ENCODE measurements at places on chromosomes 3 and 15.
A peak's percentile ranks its signal among the peaks of the same experiment; 100 is the strongest.

DNA sequence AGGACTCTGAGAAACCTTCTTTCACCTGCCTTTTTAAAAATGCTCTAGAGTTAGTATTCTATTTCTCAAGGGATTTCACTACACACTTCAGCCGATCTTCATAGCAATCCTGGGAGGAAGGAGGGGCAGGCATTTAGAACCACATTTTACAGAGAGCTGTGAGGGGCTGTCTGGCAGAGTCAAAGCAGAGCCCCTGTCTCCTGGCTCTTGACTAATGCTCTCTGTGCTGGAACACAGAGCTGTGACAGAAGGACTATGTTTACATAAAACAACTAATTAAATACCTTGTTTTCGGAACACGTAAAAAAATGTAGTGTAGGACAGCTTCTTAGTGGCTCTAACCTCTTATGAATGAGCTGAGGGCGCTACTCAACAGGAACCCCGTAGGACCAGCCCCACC lies 7.6 kb upstream of the SPTBN5 start:
- no peak for DNase-seq

GRCh38 chr3:58025837-58026569 lies 17.8 kb downstream of the FLNB start:
- DNase-seq = no peak

- DNase-seq = peak; percentile 32
These were observed 140.1 kb downstream of the SMAD6 start for GRCh38 chr15:66841953-66842681.

DNA sequence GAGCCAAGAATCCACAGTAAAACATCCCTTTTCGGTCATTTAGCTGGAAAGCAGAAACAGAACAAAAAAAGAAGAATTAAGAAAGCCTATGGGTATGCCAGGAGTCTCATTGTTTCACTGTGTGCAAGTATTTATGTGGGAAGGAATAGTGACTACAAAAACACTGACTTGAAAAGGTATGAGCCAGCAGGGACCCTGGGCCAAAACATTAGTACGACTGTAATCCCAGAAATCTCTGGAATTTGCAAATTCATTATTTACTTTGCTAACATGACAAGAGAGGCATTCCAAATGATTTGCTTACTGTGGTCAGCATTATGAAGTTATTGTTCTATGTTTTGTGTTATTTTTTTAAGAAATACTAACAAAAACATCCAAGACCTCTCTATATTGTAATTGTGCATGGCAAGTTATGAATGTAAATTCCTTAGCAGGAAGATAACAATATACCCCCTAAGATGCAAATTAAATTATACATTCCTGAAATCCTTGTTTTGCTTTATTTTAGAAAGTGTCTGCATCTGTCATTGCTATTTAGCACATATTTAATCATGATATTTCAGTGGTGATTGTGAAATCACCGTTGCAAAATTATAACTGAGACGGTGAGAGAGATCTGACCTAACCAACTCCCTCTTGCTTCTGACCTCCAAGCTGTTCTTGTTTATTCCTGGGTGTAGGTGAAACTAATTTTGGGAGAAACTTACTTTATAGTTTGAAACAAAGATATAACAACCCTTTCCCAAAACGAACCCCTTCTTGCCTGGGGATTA lies 299.2 kb downstream of the ZPLD1 start:
- no peak for DNase-seq

GRCh38 chr3:51712511-51712931 lies 5.7 kb downstream of the GRM2 start:
- DNase-seq = no peak

DNA sequence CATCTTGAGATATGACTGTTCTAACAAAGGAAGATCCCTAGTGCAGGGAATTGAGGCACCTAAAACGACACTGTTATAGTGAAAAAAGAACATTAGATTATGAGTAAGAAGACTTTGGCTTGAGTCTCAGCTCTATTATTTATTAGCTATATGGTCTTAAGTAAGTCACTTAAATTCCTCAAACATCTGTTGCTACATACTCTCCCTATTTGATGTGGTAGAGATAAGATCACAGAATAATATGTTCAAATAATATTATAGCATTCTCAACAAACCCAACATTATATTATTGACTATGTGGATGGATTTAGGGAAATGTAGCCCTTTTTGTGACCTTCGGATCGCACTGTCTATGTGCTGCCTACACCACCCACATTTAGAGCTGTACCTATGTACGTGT lies 136.9 kb downstream of the P2RY1 start:
- no peak for DNase-seq

GRCh38 chr3:30077746-30078145 lies 528.7 kb upstream of the TGFBR2 start:
- no peak for DNase-seq

DNA sequence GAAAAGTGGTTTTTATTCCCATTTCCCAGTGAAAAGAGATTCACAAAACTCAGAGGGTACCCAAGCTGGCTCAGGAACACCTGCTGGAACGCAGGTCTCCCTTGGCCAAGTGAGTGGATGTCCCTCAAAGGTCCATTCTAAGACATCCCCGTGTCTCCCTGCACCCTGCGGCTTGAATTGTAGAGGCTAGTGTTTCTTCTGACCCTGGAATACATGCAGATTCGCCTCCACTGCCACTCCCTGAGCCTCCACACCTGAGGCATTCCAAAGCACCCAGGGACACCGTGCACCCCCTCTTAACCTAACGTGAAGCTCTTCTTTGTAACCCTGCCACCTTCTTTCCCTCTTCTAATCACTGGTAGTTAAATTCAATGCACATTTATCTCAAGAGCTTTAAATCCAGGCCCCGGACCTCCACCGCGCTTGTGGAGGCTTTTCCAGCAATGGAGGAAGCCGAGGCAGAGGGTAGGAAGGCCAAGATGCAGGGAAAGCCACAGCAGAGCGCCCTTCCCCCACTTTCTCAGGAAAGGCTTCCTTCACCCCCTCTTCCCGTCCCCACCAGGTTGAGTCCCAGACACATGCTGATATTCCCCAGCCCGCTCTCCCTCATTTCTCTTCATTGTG lies 590 bp upstream of the ITGA11 start:
- DNase-seq = no peak

DNA sequence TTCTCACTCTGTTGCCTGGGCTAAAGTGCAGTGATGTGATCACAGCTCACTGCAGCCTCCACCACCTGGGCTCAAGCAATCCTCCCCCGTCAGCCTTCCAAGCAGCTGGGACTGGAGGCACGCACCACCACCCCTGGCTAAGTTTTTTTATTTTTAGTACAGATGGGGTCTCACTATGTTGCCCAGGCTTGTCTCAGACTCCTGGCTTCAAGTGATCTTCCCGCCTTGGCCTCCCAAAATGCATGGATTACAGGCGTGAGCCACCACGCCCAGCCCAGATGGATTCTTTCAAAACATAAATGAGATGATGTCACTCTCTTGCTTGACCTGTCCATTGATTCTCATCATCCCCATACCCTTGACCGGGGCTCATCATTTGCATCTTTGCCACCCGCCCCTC lies 72.6 kb upstream of the SLC6A6 start:
- DNase-seq = no peak

DNA sequence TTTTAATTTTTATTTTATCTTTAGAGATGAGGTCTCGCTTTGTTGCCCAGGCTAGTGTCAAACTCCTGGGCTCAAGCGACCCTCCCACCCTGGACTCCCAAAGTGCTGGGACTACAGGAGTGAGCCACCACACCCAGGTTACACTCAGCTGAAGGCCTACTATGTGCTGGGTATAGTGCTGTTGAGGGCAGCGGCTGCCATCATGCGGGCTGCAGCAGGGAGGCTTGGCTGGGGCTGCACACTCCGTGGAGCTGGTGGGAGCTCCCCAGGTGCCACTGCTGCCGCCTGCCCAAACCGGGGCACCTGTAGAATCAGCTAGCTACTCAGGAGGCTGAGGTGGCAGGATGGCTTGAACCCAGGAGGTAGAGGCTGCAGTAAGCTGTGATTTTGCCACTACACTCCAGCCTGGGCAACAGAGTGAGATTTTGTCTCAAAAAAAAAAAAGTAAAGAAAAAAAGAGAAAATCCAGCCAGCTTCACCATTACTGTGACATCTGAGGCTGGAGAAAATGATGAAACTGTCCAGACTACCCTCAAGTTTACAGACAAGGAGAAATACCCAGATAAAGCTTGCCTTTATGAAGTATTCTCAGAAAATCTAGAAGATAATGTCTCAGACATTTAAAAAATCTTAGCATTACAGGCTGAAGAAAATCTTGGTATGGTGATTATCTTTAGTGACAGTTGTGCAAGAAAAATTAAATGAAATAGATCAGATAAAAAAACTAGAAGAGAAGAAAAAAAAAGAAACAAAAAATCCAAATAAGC lies 42.1 kb downstream of the CRABP1 start:
- DNase-seq = no peak

DNA sequence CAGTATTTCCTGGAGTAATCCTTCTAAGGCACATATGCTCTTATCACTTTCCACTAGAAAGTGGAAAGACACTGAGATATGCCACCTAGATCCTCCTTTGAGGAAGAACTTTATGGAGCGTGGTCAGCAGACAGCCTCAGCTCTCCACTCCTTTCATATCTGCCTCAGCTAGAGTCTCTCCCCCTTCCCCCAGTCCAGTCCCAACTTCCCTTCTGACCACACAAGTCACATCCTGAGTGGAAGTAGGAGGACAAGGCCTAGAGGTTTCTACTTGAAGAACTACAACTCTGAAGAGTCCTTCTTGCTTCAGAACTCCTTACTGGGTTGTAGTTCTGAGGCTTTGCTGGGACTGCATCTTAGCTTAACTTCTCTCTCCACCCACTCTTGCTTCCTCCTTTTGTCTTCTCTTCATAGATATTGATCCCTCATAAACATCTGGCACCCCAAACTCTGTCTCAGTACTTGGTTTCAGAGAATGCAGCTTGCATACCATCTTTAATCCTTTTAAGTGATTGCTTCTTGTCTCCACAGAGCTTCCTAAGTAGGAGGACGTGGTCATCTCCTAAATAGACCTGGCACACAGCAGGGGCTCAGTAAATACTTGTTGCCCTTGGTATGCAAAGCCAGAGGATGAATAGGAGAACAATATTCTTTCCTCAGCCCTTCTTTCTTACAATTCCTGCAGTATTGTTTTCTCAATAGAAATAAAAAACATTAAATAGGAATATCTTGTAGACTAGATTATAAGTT lies 109.6 kb downstream of the OXSM start:
- DNase-seq = no peak

DNA sequence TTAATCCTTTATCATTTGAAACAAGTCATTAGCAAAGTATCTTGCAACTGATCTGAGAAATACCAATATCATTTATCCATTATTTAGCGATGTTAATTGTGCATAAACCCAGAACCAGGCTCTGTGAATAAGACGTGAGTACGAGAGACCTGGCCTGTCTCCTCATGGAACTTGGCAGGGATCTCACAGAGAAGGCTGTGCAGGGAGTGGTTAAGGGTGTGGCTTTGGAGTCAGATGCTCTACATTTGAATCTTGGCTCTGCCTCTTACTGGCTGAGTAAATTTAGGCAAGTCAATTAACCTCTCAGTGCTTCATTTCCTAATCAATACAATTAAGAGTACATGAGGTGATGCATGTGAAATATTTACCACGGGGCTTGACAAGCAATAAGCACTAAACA lies 39.9 kb upstream of the TBL1XR1 start:
- DNase-seq = no peak

- DNase-seq = no peak
These were observed 34.3 kb downstream of the ZMAT3 start for GRCh38 chr3:179037351-179037750.

- no peak for DNase-seq
These were observed 6.1 kb downstream of the RBP2 start for GRCh38 chr3:139470199-139470598.

GRCh38 chr3:70973558-70973957 lies 610.0 kb downstream of the FOXP1 start:
- DNase-seq = no peak

Measured in cortex of kidney (tissue), 1 donor.